ENCODE measurements at places on chromosomes 7 and 10.

DNA sequence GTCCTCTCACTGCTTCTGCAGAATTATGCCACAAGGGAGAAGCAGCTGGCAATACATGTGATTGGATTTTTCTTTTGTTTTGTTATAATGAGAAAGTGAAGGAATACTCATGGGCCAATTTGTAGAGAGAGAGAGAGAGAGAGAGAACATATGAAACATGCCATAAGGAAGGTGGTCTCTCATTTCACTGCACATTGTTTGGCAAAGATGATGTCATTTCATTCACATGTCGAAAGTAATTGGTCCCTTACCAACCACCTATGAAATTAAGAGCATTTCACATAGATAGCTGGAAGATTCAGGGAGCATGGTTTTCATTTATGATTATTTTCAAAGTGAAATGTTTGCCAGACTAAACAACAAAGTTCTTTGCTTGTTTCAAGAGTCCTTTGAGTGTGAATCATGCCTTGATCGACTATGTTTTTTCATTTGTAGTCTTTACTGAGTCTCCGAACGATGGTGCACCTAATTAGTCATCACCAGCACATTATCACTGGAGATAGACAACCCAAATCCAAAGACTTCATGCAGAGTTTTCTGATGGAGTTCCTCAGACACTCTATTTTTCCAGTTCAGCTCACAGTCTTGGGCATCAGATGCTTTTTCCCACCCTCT, 130.1 kb upstream of the ZEB1 start:
- DNase-seq, result no peak

DNA sequence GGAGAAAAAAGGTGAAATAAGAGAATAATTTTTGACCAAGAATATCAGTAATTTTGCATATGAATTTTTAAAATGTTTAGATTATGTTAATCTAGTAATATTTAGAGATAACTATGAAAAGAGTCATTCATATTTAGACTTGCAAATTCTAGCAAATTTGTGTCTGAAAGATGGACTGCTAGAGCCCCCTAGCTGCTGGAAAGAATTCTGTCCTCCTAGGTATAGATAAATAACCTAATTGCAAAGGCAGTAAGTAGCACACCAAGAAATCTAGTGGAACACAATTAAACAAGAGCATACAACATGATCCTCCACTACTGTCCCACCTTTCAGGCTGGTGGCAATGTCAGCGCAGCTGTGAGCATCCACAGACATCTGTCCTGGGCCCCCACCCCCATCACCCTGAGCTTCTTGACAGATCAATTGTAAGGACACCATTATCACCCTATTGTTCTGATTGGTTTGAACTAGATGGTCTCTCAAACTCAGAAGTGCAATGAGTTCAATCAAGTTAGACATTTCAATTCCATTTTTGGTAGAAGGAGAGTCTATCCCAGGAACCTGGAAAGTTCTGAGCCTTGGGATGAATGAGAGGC, 15.0 kb upstream of the GFRA1 start:
- DNase-seq, result peak; percentile 43

DNA sequence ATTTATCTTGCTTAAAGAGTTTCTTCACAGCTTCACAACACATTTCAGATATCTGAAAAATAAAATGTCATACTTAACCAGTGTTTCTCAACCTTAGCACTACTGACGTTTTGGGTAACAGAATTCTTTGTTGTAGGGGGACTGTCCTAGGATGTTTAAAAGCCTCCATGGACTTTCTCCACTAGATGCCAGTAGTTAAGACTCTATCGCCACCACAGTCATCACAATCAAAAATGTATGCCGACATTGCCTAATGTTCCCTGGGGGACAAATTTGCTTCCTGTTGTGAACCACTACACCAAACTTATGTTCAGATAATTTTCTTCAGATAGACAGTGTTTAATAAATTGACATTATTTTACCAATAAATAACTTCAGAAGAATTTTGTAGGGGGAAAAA, 13.4 kb downstream of the NOC3L start:
- peak; percentile 18 for DNase-seq

GRCh38 chr7:43481902-43482678, 100.8 kb upstream of the STK17A start:
- DNase-seq, result no peak

DNA sequence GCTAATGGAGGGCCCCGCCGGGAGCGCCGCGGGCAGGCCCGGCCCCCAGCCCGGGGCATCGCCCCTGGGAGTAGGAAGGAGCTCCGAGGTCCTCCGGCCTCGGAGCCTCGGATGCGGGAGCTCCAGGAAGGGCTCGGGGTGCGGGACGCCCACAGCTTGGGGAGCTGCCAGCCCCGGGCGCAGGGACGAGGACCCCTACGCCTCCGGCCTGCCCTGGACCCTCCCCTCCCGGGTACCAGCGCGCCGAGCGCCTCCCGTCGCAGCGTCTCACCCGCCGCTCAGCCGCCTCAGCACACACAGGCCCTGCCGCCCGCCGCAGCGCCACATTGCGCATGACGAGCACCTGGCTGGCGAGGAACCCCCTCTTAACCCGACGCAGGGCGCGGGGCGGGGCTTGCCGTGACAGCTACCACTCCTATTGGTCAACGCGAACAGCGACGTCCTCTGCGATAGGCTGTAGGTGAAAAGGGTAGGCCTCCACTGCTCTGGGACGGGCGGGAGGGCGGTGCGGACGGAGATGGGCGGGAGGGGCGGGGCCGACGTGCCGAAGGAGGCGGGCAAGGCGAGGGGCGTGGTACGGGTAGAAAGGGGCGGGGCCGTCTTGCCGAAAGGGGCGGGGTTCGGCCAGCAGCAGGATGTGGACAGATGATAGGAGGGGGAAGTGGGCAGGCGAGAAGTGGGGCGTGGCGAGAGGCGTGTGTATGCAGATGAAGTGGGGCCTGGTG, at the start of gene PITRM1:
Gene PITRM1, minus strand, starts transcription at position 337 of the 725 bp plus-strand sequence. Its CDS starts 10 bp downstream, at position 327.
- peak; percentile 98 for DNase-seq

DNA sequence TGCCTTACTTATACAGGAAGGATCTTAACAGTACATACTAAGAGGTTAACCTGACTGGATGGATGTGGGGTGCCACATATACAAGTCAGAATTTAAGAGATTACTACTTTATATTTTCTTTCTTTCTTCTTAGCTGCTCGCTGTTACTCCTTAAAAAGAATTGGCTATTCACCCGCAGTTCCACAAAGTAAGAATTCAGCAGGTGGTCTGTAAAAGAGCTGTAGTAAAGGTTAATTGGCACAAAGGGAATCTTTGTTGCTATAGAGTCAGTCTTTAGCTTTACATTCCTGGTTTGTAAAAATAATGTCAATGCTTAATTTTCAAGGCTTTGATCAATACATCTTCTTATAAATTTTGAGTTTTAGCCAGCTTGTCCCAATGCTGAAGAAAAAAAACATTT, 43.2 kb downstream of the RALA start:
- no peak for DNase-seq

- DNase-seq, result peak; percentile 98
Observed at GRCh38 chr10:93383562-93383981, 98.6 kb downstream of the MYOF start.

GRCh38 chr10:48506147-48506917, 98.5 kb downstream of the ARHGAP22 start:
- DNase-seq, result peak; percentile 75

GRCh38 chr7:6317797-6318438, 45.5 kb upstream of the CYTH3 start:
- DNase-seq, result peak; percentile 88

GRCh38 chr7:39394105-39394680, 172.0 kb upstream of the YAE1 start:
- no peak for DNase-seq

DNA sequence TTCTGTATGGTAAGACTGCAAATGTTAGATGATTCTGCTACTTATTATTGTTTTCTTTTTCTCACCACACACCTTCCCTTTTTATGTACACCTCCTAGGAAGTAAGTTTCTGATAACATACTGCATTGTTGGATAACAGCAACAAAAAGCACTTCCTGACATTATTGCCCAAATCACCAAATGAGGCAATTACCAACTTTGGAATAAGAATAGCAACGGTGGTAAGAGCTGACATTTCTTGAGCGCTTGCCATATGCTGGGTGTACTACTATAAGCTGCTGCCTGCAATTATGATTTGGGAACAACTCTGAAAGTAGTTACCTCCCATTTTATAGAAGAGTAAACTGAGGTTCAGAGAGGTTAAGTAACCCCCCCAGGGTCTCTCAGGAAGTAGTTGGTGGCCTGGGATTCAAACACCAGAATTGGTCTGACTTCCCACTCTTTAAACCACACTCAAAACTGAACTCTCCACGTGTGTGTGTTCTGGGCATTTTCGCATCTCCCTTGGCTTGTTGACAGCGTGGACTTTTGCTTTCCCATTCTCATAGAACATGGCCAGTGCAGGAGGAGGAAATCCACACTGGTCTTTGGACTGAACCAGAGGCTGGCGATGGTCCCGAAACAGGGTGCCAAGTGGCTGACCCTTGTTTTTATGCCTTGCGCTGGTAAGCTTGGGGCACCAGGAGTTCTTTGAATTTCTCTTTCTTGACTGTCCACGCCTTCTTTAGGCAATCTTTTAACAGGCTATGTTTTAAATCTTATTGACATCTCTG, 71.4 kb downstream of the TCF7L2 start:
- DNase-seq, result no peak

- peak; percentile 97 for DNase-seq
Observed at GRCh38 chr10:114271779-114272167, 32.7 kb downstream of the VWA2 start.

DNA sequence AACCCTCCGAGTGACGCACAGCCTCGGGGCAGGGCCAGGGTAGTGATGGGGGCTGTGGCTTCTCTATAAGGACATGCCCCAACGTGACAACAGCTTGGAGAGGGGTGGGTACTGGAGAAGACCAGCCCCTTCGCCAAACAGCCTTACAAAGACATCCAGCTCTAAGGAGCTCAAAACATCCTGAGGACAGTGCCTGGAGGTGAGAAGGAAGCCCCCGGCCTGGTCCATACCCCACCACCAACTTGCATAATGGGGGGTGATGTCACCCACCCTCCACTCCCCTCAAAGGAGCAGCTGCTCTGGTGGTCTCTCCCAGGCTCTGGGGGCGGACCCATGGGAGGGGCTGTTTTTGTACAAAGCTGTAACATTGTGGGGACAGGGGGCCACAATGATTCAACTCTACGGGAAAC, 15.1 kb downstream of the PRSS2 start:
- DNase-seq, result no peak

- no peak for DNase-seq
Observed at GRCh38 chr10:20955355-20955893, 58.3 kb upstream of the NEBL start.

DNA sequence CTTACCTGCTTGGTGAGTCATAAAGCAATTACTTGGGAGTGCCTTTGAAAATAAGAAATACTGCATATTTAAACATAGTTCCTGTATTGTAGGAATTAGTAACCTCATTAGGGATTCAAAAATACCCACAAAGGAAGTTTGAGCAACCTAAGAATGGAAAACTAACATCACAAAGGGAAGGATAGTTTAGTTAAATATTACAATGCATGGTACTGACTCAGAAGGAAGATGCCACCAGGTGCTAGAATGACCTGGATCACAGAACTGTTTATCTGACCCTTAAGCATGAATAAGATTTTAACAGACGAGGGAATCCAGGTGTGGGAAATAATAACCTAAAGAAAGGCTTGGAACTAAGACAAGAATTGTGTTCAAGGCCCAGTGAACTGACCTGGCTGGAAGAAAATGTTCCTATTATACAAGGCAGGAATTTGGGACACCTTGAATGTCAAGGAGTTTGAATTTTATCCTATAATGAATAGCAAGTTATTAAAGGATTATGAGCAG, 106.4 kb downstream of the GSAP start:
- no peak for DNase-seq

DNA sequence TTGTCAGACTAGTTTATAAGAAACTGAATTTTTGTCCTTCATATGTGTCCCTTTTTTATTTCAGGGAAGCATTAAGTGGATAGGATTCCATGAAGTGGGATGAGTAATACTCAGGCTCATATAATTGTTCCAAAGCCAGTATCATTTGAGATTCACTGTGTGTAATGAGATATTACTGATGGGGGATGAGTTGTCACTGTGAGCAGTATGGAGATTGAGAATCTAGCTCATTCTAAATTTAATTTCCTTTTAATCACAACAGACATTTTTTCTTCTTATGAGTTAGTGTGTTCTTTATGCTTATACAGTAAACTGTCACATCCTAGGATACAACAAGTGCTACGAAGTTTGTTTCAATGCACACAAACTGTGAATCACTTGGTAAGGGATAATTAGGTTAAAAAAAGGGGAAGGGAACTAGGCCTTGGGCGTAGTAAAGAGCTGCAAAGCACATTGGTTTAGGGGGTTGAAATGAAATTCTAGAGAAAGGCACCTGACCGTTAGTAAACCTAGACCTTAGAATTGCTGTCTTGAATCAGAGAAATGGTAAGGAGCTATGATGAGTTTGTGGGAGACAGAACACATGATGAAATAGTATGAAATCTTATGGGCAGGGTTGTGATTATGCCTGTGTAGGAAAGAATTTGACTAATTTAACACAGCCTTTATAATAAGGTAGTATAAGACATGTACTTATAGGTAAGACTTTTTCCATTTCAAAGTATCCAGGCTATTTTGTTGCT, 153.4 kb downstream of the MLLT10 start:
- no peak for DNase-seq

GRCh38 chr7:124444696-124445480, 320.7 kb downstream of the GPR37 start:
- DNase-seq, result no peak

DNA sequence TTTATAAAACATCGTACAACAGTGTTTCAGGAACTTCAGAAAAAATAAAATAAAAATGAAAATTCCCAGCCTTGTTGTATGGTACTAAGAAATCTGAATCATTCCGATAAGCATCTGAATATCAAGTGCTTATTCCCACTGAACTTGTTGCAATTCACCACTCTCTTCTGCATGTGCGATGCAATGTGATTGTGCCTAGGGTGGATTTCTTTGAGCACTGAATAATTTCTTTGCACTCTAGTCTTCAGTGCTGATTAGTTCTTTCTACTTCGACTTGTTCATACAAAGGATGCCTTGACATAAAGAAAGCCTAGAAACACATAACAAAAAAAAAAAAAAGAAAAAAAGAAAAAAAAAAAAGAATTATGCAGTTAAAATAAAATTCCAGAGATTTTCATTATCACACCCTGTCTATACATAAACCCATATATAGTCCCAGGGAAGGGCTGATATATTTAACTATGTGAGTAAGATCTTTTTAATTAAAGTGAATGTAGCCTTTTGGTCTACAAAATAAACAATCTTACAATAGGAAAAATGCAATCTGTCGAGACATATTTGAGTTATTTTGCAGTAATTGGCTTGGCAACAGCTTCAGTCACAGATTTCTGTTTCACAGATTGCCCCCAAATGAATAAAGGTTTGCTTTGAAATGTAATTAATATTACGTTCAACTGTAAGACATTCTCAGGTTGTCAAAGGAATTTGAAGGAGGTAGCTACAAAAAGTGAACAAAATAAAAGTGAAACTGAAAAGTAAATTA, 1118.9 kb upstream of the CELF2 start:
- DNase-seq, result no peak
